ENCODE measurements at places on chromosomes 6 and 20.

- DNase-seq = no peak
These were observed 9.0 kb downstream of the CNR1 start for GRCh38 chr6:88157106-88157505.

DNA sequence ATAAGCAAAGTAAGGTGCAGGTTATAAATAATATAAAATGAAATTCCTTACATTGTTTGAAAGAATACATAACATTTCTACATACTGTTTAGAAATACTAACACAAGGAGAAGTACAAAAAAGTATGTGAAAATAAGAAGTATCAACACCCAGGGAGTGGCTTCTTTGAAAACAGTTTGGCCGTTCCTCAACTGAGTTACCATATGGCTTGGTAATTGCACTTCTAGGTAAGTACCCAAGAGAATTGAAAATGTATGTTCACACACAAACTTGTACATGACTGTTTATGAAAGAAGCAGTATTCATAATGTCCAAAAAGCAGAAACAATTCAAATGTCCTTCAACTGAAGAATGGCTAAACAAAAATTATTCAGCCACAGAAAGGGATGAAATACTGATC, 30.7 kb downstream of the PAK5 start:
- no peak for DNase-seq

DNA sequence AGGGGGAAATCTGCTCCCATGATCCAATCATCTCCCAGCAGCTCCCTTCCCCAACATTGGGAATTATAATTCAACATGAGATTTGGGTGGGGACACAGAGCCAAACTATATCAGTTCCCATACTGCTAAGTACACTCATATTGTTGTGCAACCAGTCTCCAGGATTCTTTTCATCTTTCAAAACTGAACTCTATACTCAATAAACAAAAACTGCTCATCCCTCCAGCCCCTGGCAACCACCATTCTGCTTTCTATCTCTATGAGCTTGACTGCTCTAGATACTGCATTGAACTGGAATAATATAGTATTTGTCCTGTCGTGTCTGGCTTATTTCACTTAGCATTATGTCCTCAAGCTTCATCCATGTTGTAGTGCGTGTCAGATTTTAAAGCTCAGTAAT, 42.9 kb downstream of the STX11 start:
- DNase-seq = no peak

DNA sequence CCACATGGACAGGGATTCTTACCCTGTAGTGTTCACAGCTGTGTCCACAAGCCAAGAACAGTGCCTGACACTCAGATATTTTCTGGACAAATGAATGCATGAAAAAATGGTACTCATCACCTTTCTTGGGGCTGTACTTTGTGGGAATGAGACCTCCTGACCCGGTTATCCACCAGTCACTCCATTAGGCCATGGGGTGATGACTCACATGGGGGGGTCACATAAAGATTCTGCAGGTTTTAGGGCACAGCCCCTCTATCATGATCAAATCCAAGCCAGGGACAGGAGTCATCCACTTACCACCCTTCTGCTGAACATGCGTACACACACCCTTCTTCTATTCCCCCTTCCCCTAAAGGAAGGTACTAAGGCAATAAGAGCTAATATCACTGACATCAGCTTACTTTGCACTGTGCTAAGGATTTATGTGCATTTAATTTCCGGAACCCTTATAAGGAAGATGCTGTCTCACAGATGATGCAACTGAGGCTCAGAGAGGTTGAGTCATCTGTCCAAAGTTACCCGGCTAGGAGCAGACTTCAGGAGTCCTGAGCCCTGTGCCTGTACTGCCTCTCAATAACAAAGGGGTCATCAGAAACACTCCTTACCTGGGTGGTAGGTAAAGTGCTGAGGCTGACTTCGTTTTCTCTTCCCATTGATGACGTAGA, 107.8 kb downstream of the NFATC2 start:
- DNase-seq = no peak

- DNase-seq = no peak
These were observed 12.4 kb downstream of the HTR1B start for GRCh38 chr6:77450924-77451323.

- peak; percentile 64 for DNase-seq
These were observed 661 bp downstream of the LCA5 start for GRCh38 chr6:79536585-79536953.

GRCh38 chr20:10466325-10466724, 31.2 kb downstream of the SLX4IP start:
- DNase-seq = peak; percentile 33

- DNase-seq = no peak
These were observed 16.7 kb downstream of the MAP3K5 start for GRCh38 chr6:136775548-136775947.

GRCh38 chr6:31479151-31479932, 18.6 kb upstream of the MICB start:
- DNase-seq = no peak

- DNase-seq = no peak
These were observed 23.5 kb downstream of the MDGA1 start for GRCh38 chr6:37674161-37674560.

DNA sequence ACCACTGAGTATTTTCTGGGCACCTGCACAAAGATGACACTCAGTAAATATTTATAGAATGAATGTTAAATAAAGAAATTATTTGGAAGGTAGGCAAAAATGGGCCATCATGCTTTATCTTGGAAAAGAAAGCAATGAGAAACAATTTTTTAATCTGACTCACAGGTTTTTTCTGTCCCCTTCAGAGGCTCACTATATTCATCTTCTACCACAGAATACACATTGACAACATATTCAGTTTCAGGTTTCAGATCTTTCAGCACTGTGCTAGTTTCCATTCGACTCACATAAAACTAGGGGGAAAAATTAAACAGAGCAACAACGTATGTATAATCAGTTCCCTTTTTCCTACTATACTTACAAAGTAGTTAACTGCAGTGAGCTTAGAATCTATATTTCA, 58.3 kb downstream of the COL12A1 start:
- no peak for DNase-seq

DNA sequence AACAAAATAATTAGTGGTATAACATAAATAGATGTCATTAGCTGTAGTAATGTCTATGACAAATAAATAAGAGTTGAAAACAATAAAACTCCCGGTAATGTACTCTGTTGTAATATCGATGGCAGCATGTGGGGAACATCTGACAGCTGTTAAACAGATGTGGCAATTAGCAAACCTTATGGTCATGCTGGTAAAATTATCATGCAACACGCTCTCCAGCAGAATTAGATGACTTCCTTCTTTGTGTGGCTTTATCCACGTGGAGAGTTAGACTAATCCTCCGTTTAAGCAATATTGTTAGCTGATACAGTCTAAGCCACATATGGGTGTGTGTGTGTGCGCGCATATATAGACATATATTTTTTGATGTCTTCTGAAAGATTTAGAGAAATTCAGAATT, 77.7 kb upstream of the ZFP64 start:
- DNase-seq = no peak

GRCh38 chr6:84967965-84968364, 203.6 kb upstream of the TBX18 start:
- DNase-seq = no peak

GRCh38 chr20:57374343-57374930, 16.8 kb upstream of the RBM38 start:
- no peak for DNase-seq

GRCh38 chr6:74941424-74941823, 264.4 kb downstream of the COL12A1 start:
- DNase-seq = no peak

DNA sequence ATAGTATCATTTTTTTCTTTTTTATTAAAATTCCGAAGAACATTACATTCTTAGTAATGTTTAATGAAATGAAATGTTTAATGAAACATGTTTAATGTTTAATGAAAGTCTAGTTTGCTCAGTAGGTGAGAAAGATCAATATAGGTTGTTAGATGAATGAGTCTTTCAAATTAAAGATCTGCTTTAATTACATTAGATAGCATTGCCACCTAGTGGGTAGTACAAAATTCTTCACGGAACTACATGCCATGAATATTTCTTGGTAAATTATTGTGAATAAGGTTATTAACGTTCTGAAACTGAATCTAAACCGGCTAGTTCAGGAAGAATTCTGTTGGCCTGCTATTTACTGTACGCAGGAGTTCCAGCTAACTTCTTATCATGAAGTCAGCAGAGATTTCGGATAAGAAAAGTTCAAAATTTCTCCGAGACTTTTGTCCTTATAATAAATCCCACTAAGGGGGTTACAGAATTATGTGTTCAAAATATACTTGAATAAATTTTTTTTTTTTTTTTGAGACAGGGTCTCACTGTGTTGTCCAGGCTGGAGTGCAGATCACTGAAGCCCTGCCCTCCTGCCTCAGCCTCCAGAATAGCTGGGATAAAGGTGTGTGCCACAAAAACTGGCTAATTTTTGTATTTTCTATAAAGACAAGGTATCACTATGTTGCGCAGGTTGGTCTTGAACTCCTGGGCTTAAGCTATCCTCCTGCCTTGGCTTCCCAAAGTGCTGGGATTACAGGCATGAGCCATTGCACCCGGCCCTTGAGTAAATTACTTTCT, 7.9 kb upstream of the GMNN start:
- DNase-seq = no peak

- no peak for DNase-seq
These were observed 297.7 kb downstream of the DOK5 start for GRCh38 chr20:54772893-54773642.

GRCh38 chr6:37731888-37732287, 34.2 kb upstream of the MDGA1 start:
- DNase-seq = no peak

DNA sequence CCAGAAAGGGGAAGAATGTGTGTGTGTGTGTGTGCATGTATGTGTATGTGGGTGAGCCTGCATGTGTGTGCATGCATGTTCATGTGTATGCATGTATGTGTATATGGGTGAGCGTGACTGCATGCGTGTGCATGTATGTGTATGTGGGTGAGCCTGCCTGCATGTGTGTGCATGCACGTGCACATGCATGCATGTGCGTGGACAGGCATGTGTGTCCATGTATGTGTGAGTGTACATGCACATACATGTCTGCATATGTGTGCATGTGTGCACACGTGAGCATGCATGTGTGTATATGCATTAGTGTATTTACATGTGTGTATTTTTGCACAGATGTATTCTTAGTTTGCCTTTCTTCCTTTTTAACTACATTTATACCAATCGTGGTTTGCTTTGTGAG, 601.5 kb downstream of the QKI start:
- no peak for DNase-seq

DNA sequence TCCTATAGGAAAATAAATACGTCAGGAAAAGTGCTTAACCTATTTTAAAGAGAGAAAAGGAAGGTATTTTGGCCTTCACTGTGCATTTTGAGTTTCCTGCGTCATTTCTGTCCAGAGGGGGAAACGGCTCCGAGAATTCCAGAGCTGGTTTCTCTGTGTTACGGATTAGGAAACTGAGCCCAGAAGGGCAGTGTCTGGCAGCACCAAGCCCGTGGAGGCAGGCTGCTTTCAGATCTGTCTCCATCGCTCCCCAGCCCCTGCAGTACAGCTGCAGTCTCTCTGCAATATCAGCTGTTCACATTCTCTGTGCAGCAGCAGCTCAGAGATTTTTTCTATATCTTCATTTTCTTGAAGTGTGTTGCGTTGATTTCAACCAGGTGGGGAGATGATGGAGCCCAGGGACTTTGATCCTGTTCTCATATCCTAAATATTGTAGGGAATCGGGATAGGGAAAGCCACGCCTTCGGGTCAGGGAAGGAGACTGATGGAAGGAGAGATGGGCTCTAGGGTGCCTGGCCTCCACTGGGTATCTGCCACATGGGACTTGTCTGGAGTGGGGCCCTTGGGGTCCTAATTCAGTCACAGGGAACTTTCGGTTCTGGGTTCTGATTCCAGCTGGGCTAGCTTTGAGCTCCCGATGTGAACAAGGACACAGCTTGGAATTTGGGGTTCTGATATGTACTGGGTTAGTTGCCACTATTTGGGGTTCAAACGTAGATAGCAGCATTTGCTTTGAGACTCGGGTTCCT, 2.8 kb downstream of the ANKRD60 start:
- no peak for DNase-seq

- no peak for DNase-seq
These were observed 493 bp downstream of the CD83 start for GRCh38 chr6:14118091-14118439.

GRCh38 chr20:60970601-60971000, 281.5 kb upstream of the CDH4 start:
- no peak for DNase-seq

GRCh38 chr6:33897189-33897780, 93.5 kb upstream of the MLN start:
- no peak for DNase-seq

- no peak for DNase-seq
These were observed 29.6 kb upstream of the TUBB2A start for GRCh38 chr6:3186974-3187382.

DNA sequence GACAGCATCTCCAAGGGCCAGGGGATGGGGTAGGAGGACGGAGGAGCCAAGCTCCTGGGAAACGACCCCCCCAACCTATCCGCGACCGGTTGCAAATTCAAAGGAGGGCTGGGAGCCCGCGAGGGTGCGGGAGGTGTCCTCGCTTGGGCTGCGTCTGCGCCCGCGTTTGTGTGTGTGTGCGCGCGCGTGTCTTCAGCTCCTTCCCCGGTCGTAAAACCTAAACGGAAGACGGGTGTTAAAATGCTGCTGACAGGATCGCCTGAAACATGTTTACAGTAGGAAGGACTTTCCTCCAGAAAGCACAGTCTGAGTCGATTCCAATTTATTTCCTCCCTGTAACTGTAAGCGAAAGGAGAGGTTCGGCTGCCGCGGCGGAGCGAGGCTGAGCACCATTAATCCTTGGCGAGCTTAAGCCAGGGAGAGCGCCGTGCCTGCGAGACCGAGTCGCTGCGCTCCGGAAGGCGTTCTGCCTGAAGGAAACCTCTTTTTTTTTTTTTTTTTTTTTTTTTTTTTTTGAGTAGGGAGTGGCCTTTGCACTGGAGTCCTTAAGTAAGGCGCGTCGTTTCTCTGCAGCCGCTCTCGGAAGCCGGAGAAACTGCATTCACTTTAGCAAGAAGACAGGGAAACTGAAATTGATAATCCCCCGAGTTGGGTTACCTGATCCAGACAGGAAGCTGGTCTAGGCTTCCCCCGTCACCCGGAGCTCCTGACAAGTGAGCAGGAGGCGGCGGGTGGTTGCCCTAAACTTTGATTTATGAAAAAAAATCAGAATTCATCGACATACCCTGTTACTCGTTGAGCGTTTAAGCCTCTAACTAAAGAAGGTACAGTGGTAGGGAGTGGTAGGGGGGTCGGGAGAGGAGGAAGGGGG, 4.8 kb upstream of the SOX4 start:
- DNase-seq = peak; percentile 75

Measured in heart left ventricle (tissue), 16 donors.